ENCODE measurements at places on chromosomes 5 and 9.

DNA sequence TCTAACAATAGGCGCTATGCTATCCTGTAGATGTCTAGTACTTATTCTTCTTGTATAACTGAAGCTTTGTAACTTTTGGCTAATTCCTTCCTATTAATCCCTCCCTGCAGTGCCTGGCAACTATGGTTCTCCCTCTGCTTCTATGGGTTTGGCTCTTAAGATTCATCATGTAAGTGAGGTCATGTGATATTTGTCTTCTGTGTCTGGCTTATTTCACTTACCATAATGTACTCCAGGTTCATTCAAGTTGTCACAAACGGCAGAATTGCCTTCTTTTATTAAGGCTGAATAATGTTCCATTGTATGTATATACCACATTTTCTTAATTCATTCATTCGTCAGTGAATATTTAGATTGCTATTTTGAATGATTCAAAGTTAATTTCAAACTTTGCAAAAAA is 149.9 kb upstream of the GAS1 start:
- DNase-seq: no peak

DNA sequence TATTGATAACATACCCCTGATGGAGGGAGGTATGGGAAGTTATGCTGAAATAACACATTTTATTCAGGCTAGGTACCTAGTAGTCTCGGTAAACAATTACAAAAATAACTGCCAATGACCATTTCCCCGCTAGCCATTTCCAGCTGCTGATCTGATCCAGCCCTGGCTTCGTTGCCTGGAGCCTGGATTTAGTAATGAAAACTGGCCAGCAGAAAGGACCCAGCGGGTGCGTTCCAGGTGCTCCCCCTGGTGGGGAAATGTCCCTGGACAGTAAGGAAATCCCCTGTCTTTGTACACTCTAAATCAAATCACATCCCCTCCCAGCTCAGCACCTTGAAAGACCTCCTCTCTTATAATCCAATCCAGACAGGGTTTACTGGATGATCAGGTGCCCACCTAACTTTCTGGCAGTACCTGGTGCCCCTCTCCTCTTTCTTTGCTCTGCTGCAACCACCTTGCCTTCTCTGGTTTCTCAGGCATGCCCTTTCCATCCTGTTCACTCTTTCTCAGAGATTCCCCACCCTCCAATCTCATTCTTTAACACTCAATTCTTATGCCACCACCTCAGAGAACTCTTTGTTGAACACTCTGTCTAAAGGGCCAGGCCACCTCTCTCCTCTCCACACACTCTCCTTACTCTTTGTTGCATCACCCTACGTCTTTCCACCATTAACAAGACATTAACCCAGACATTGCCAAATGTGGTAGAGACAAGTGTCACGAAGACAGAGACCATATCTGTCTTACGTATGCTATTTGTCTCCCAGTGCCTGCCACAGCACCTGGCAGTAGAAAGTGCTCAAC is 50.1 kb upstream of the SMAD5 start:
- DNase-seq: peak; percentile 60

- DNase-seq: no peak
Observed at GRCh38 chr5:81417052-81417451, 23.1 kb upstream of the ACOT12 start.

DNA sequence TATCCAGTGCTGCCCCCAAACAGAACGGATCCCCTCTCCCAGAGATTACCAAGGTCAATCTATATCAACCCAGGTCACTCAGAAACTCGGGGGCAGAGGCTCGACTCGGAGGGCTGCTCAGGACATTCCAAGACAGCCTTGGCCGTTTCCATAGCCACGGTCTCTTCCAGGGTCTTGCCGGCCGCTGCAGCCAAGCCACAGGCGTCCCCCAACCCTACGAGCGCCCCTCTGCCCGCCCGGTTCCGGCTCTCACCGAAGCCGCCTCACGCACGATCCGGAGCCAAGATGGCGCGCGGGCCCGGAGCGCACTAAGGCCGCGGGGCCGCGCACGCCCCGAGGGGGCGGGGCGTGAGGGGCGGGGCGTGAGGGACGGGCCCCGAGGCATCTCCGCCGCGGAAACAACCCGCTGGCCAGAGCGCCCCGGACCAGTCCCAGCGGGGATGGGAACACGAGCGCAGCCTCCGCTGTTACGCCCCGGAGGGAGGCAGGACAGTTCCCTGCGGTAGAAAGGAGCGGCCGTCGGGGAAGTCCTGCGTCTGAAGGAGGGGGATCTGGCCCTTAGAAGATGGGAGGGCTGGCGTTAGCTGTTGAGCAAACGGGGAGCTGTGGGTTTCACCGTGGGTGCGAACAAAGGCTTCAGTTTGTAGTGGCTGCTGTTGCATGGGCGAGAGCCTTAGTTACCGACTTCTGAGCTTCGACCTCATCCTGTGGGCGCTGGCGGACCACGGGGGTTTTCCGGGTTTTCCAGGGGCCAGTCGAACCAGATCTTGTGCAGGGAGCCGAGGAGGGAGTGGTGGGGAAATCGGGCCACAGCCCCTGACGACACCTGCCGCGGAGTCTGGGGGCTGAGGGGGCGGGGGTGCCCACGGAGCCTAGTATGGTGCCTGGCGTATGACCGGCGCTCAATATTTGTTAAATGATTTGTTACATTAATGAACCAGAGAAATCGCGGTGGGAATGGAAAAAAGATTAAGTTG is at the start of gene RPP25L:
RPP25L (minus strand) TSS at position 287 of the 977 bp plus-strand sequence. CDS start 801 bp downstream, outside the sequence.
- DNase-seq: peak; percentile 72

DNA sequence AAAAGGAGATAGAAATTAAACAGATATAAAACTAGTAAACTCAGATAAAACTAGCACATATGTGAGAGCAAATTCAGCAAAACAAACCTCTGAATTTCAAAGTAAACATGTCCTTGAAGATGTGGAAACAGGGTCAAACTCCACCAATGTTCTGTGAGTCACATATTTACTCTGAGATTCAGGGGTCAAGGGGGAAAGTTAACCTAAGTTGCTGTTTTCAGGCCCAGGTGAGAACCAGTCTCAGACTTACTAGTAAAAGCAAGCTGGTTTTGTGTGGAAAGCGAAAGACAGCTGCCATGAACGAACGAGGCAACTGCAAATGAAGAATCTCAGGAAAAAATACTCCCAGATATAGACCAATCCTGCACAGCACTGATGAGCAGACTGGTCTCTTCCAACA is 29.0 kb downstream of the PSMB7 start:
- no peak for DNase-seq

DNA sequence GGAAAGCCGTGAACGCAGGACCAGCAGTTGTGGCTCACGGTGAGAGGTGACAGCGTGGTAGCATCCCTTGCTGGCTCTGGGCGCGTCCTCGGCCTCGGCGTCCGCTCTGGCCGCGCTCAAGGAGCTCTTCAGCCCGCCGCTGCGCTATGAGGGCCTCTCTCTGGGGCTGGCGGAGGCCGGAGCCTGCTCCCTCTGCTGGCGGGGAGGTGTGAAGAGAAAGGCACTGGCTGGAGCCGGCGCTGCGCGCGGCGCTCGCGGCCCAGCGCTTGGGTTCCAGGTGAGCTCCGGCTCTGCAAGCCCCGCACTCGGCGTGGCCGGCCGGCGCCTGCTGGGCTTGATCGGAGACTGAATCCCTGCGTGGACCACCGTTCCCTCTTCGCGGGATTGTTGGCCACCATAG is 705.6 kb downstream of the SEMA5A start:
- DNase-seq: no peak

- DNase-seq: no peak
Observed at GRCh38 chr9:127742435-127743088, 7.5 kb upstream of the TOR2A start.

DNA sequence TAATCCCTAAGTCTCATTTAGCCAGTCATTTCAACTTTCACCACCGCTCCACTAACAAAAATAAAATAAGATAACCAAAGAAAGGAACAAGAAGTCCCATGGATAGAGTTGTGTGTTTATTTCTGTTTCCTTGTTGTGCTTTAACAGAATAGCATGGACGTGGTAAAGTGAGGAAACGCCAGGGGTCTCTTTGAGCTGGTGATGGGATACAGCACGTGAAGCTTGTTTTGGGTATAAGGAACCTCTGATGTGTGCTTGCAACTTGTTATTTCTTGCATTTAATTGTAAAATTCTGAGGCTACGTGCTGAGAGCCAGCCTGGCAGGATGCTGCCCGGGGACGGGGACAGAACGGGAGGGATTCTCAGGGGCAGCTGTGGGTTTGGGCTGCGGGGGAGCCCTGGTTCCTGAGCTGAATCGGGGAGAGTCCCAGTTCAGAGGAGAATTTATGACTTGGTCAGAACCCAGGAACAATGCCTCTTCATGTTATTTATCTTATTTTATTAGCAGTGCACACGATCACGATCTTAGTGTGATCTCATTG is 63.4 kb downstream of the ANKRD33B start:
- no peak for DNase-seq

DNA sequence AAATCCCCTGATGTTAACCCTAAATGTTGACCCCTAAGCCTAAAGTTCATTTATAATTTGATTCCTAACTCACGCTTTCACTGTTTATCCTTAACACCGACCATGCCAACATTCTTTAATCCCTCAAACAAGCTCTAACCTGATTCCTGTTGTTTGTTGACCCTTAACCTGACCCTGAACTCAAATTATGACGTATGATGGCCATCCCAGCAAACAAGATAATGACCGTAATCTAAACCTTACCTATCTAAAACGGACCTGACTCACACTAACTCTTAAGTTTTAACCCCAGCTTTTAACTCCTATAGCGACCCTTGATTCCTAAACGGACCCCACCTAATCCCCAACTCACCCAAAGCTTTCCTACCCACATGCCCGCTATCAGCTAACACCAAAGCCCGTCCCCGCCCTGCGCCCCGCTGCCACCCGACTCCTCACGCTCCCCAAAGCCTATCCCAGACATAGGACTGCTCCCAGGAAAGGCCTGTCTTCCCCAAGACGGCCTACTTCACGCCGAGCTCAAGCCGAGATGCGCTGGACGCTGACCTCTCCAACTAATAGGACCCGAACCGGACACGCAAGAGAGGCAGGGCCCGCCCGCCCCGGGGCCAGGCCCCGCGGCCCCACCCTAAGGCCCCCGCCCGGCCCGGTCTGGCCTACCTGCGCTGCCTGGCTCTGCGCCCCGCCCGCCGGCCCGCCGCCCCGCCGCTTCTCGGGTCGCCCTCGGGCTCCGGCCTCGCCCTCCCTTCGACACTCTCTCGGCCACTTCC is 395 bp downstream of the TLN1 start:
- DNase-seq: no peak

DNA sequence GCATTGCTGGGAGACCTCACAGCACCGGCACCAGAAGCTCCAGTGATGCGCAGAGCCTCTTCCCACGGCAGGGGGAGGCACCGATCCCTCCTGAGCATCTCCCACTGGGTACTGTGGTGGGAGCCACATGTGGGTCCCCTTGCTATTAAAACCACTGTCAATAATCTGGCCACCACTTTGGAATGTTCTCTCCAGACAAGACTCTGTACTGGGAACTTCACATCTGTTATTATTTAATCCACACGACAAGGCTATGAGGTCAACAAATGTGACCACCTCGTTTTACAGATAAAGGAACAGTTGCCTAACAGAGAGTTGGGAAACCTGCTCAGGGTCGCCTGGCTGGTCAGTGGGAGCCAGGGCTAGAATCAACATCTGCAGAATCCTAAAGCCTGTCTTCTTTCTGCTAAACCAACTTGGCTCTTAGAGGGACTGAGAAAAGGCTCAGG is 72.7 kb downstream of the EPB41L4B start:
- DNase-seq: no peak

- DNase-seq: no peak
Observed at GRCh38 chr9:109794361-109795012, 14.5 kb downstream of the PALM2AKAP2 start.

GRCh38 chr5:137611011-137611580 is 112.0 kb upstream of the SPOCK1 start:
- no peak for DNase-seq

GRCh38 chr5:8270246-8270645 is 401.3 kb downstream of the MTRR start:
- no peak for DNase-seq

- no peak for DNase-seq
Observed at GRCh38 chr5:62042007-62042406, 264.0 kb upstream of the KIF2A start.

GRCh38 chr9:114889802-114890224 is 40.6 kb downstream of the TNFSF8 start:
- no peak for DNase-seq

DNA sequence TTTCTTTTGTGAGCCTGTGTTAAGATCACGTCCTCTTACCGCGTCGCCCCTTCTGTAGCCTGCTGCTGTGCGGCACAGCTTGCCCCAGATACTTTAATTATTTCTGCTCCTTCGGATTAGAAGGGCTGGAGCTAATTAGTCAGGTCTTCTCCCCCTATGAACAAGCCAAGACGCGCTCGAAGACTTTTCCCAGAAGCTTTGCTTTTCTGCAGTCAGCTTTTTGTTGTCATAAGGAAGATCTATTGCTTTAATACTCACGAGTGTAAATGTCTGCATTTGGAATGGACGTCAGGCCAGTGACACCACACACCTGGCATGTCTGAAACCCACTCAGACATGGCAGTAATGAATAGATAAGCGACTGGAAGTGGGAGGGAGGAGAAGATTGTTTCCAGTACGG is 37.0 kb downstream of the PRUNE2 start:
- DNase-seq: no peak

- DNase-seq: no peak
Observed at GRCh38 chr5:172407241-172407691, 47.1 kb downstream of the SH3PXD2B start.

GRCh38 chr9:97768746-97769145 is 71.6 kb upstream of the XPA start:
- DNase-seq: no peak

DNA sequence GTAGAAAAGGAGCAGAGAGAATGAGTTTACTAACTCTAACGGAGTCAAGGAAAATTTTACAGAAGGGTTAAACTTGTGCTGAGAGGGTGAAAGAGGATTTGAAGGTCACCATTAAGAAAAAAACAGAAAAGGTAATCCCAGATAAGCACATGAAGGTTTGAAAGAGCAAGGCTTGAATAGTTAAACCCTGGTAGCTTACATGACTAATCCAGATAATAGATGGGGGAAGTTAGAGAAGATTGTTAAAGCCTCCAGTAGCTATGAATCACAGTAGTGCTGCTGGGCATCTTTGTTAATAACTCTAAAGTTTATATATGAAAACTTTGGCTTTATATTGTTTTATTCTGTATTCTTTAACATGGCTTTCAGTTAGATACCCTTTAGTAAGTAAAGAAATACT is 354.5 kb upstream of the FTMT start:
- no peak for DNase-seq

- DNase-seq: no peak
Observed at GRCh38 chr5:154620411-154620810, 134.8 kb upstream of the LARP1 start.

- no peak for DNase-seq
Observed at GRCh38 chr5:73256862-73257261, 83.9 kb downstream of the TMEM174 start.

DNA sequence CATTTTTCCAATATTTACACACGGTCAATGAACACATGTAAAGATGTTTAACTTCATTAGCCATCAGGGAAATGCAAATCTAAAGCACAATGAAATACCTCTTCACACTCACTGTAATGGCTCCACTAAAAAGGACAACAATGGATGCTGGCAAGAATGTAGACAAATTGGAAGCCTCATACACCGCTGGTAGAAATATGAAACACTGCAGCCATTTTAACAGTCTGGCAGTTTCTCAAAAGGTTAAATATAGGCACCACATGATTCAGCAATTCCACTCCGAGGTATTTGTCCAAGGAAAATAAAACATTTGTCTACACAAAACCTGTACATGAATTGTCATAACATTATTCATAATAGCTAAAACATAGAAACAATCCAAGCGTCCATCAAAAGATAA is 20.0 kb downstream of the RNF145 start:
- DNase-seq: no peak

Measured in CD4-positive, alpha-beta T cell treated with Interleukin-4 for 4 hours (primary cell).